Activated CD4-positive, alpha-beta T cell treated with anti-CD3 and anti-CD28 coated beads, Interleukin-2, amount 50 U/mL, for 16 hours (primary cell): ENCODE measurements at places on chromosomes 7 and 10.

DNA sequence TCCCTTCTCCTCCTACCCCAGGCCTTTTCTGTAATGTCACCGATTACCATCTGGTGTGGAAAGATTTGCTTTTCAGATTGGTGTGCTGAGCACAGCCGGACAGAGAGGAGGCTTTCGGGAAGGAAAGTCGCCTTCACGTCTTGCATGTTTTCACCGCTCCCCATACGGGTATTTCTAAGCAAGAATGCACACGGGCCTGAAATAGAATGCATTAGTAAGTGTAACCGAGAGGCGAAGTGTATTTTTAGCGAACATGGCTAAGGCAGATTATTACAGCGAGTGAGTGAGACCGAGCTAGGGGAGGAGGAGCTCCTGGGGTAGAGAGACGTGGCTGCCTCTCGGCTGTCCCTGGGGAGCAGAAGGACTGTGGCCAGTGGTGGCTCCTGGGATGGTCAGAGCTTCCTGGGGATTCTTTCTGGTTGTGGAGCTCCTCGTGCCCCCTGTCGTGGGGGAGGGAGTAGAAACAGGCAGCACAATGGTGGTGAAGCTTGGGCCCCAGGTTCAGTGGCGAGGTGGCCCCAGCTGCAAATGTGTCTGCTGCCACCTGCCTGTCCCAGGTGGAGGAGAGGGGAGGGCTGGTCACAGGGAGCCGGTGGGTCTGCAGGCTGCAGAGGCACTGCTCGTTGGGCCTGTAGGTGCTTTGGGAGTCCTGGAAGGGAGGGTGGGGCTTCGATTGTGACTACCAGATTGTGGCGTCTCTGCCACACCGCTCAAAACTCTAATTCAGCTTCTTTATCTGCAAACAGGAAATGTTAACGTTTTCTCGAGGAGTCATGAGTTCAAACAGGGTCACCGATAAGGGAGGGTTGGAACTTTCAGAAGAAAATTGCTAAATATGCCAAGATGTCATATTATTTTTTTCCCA lies 135.8 kb downstream of the CAMK1D start:
- DNase-seq: no peak

- DNase-seq: no peak
Observed at GRCh38 chr10:29651767-29652166, 17.0 kb upstream of the SVIL start.

- DNase-seq: no peak
Observed at GRCh38 chr7:73968487-73968886, 59.5 kb upstream of the ELN start.

DNA sequence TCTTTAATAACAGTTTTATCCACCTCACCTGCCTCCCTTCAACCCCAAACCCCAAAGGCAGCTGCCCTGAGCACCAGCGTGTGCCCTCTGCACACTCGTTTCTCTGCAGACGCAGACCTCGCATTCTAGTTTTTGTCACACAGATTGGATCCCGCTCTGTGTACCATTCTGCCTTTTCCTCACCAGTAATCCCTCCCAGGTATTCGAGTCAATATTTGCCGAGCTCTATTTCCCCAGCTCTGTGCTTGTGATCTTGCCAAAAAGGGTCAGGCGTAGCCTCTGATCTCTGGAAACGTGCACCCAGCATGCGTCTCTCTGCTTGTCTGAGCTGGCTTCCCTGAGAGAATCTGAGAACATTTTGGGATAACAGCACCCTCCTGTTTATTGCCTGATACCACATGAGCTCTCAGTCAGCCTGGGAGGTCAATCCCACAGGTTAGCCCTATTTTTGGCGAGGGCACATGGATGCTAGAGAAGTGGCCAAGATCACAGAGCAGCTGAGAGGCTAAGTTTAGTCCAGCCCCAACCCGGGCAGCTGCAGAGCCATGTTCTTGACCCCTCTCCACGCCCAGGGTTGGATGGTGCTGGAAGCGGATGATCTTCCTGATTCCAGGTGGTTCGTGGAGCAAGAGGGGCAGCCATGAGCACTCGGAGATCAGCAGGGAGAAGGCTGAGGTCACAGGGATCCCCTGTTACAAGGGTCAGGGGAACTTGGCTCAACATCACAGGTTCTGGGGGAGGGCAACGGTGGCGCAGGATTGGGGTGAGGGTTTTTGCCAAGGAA lies 29.1 kb downstream of the FOXL3 start:
- no peak for DNase-seq

GRCh38 chr7:75867390-75867717 lies 11.5 kb upstream of the RHBDD2 start:
- no peak for DNase-seq

DNA sequence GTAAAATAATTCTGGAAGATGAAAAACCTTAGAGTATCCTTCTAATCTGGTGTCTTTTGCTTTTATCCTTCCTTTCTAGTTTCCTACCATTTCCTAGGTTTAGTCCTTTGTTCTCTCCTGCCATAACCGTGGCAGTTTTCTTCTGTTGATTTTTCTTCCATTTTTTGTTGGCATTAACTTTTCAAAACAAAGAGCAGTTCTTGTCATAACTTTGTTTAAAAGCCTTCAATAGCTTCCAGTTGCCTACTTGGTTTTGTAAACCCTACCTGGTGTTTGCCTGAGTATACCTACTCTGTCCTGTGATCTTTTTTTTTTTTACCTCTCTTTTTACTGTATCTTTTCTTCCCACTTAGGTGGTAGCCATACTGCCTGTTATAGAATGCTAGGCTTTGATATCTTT lies 125.6 kb downstream of the LYZL1 start:
- no peak for DNase-seq

DNA sequence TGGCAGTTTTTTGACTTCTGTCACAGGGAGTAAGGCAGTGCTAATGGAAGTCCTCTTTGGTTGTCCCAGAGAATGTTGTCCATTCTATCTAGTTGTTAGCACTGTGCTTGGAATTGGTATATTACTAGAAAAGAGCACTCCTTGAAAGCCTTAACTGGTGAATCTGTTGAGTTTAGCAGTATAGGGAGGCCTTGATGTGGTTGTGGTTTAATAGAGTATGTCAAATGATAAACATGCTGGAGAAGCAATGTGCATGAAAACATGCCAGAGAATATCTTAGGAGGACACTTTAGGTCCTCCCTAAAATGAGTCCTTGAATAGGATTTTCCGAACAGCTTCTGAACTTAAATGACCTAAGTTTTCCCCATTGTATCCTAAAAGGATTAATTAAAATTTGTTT lies 98.6 kb downstream of the BTRC start:
- no peak for DNase-seq

DNA sequence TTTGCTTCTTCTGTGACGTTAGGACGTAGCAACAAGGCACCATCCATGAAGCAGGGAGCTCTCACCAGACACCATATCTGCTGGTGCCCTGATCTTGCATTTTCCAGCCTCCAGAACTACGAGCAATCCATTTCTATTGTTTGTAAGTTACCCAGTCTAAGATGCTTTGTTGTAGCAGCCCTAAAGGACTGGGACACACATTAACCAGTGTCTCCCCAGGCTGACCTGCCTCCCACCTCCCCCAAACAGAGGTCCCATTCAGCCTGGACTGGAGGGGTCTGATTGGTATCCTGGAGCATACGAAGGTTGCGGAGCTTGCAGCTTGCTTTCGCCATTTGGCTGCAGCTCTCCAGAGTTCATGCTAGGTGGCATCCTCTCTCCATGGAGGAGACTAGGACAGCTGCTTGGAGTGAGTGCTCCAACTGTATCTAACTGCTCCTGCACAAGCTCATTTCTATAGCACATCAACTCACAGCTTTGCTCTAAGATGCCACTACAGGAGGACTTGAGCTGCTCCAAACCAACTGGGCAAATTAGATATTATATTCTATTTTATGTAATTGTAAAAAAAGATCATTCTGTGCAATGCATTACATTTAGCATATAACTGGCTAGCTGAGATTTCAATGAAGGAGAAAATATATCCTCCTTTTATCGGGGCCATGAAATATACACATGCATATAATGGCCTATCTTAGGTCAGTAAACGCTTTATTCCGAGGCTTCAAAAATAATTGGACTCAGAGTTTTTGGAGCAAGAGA lies 8.0 kb upstream of the GRK5 start:
- DNase-seq: peak; percentile 64

DNA sequence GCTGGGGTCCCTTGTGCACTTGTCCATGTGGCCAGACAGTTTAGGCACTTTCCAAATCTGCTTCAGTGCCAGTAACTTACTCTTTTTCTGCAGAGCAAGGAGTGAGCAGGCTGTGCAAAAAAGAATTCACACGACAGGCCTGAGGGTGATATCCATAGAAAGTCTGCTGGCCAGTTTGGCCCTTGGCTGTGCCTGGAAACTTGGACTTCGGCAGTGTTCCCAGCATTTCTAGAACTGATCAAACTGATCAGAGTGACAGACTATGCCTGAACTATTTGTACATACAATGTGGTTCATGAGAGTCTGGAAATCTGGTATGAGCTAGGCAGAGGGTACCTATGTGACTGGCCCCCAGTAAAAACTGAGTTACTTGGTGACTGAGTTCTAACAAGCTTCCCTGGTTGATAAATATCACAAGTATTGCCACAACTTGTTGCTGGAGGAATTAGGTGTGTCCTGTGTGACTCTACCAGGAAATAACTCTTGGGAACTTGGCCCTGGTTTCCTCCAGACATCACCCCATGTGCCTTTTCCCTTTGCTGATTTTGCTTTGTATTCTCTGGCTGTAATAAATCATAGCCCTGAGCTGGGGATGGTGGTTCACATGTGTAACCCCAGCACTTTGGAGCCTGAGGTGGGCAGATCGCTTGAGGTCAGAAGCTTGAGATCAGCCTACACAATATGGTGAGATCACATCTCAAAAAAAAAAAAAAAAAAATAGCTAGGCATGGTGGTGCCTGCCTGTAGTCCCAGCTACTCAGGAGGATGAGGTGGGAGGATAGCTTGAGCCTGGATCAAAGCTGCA lies 3.3 kb upstream of the DENND10 start:
- DNase-seq: no peak

DNA sequence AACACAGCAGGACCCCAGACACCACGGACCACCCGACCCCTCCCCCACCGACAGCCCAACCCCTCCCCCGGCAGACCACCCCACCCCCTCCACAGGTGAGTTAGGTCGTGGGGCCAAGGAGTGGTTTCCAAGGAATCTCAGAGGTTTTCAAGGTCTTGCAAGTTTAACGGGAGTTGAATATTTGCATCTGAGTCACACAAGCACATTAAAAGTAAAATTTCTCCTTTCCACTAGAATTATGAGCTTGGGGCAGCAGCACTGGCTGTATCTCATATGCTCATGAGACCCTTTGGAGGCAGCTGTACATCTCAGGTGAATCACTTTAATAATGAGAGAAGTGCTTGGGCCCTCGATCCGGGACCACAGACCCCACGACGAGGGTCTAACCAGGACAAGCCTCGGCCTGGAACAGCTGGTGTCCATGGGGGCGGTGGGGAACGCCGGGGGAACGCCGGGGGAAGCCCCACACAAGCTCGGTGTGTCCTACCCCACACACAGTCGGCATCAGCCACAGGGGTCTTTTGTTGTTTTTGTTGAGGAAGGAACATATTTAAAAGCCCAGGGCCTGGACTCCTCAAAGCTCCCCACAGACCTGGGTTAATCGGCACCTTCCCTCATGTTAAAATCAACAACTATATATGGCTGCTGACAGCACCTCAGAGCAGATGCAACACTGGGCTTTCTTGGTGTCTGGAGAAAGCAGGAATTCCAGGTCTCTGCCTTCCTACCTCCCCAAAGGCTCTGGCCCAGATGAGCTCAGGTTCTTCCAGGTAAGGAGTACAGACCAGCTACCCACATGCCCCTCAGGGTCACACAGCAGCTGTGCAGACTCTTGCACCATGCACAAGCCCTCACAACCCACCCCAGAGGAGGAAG lies 130.3 kb downstream of the DIP2C start:
- no peak for DNase-seq

DNA sequence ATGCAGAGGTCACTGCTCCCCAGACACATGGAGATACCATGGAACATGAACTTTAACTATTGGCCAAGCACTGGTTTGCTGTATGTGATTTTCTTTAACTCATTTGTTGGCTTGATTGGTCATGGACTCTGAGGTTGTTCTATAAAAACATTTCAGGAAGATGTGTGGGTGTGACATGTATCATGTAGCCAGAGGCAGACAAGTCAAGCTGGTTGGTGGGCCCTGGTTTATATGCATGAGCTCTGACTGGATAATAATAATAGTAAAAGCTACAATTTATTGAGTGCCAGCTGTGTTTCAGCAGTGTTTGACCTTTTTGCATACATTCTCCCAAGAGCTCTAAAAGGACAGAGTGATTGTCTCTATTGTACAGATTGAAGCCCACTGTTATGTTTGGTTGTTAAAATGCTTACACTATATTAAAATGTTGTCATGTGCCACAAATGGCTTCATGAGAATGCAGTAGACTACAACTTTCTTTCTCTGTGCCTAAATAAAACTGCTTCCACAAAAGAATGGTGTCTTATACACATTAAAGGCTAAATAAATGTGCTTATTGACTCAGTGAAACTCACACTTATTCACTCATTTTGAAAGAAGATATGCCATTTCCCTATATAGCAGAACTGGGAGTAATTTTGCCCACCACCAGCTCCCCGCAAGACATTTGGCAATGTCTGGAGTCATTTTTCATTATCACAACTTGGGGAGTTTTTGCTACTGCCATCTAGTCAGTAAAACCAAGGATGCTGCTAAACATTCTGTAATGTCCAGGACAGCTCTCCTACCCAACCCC lies 243.6 kb upstream of the NFE2L3 start:
- peak; percentile 43 for DNase-seq

- no peak for DNase-seq
Observed at GRCh38 chr10:33566426-33566825, 232.0 kb upstream of the NRP1 start.

GRCh38 chr10:88057720-88058119 lies 194.3 kb downstream of the PTEN start:
- no peak for DNase-seq

- DNase-seq: no peak
Observed at GRCh38 chr10:48934672-48935501, 4.8 kb downstream of the LRRC18 start.
